MG63 (cell line): ENCODE measurements at places on chromosomes 16 and 17.
A peak's percentile ranks its signal among the peaks of the same experiment; 100 is the strongest.

GRCh38 chr16:88830258-88830657, 18.5 kb upstream of the APRT start:
- DNase-seq = no peak

DNA sequence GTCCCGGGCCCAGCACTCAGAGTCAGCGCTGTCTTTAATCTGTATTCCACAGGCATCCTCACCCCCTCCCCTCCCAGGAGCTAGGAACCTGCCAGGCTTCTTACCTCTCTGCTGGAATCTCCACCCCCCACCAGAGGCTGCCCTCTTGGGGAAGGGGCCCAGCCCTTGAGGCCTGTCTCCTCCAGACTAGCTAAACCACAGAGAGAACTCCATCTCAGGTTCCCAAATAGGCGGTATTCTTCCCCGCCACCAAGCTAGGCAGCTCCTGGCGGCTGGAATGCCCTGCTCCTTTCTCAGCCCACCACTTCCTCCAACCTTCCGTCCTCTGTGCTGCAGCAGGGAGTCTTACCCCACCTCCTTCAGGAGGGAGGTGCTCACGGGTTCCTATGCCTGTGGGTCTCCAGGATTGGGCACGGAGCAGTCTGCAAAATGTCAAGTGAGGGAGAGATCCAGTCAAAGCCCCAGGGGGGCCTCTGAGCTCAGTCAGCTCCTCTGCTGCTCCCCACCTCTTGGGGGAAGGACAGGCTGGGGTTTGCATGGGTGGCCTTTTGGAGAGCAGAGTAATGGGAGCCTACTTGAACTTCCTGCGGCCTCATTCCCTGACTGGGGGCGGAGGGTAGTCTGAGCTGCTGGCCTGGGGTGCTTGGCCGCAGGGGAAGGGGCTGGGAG, 55.7 kb downstream of the SREBF1 start:
- no peak for DNase-seq

DNA sequence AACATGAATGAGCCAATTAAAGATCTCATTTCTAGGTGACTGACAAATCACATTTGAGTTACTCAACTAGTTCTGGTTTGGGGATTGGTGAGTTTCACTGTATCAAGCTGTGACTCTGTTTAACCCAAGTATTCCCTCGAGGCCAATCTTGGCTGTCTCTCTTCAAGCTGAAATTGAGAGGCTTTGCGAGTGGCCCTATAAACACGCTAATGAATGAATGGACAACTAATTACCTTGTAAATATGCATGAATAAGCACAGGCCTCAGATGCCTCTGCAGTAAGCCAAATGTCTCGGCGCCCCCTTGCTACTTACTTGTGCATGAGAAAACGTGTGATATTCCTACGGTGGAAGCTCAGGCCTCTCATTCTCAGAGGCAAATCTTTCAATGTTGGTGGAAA, 450.3 kb upstream of the PSMD7 start:
- DNase-seq = no peak

GRCh38 chr17:56230660-56231059, 77.4 kb downstream of the ANKFN1 start:
- DNase-seq = peak; percentile 25

- no peak for DNase-seq
Measured at GRCh38 chr17:63993368-63993985, 4.7 kb upstream of the PRR29 start.

DNA sequence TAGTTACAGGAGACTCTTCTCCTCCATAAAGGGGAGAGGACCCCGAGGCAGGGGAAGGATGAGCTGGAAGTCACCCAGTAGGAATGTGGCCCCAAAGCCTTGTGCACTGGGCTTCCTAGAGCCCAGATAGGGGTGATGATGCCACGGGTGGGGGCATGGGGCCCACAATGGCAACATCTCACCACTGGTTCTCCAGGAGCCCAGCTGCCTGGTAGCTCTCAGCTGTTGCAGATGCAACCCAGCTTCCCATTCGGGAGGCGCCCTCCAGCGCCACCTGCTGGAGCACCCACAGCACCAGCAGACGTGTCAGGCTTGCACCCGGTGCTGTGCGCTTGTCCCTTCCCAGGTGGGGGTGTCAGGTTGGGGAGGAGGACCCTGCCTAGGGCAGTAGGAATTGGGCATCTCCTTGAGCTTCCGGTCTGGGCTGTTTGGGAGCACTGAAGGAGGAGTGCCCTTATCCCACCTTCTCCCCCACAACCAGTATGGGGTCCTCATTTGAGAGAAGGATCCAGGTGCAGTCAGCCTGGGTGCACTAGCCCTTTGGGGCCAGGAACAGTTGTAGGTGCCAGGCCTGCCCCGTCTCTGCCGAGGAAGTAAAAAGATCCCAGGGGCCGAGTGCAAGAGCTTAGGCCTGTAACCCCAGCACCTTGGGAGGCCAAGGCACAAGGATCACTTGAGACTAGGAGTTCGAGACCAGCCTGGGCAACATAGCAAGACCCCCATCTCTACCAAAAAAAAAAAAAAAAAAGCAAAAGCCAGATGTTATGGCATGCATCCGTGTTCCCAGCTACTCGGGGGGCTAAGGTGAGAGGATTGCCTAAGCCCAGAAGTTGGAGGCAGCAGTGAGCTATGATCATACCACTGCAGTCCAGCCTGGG, 14.4 kb downstream of the CDIPT start:
- peak; percentile 75 for DNase-seq

DNA sequence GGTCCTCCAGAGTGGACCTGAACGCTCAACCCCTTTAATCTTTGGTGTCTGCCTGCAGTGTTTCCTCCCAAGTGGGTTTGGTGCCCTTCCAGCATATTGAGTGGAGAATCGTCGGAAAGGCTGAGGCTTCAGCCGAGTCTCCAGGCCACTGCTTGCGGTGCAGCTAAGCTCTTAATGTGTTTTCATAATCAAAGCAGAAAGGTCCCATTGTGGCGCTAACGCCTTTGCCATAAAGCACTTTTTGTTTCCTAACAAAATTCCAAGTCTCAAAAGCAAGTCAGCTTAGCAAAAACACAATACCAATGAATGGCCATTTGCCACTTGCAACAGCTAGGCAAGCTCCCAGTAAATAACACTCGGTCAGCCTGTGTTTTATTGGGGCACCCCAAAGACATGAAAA, 57.6 kb downstream of the KSR1 start:
- no peak for DNase-seq

DNA sequence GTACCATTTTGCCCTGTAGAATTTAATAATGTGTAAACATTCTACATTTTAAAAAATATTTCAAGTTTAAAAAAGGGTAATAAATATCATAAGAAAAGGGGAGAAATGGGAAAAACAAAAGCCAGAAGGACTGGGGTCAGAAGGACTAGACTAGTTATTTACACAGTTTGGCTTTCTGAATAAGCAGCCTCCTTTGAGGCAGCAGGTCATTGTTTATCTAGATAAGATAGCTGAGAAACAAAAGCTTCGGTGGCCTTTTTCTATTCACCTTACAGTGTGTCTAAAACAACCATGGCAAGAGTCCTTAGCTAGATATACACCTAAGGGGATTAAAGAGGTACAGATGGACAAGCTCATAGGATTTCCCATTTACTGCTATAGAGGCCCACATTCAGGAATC, 396.5 kb upstream of the PMFBP1 start:
- DNase-seq = no peak

DNA sequence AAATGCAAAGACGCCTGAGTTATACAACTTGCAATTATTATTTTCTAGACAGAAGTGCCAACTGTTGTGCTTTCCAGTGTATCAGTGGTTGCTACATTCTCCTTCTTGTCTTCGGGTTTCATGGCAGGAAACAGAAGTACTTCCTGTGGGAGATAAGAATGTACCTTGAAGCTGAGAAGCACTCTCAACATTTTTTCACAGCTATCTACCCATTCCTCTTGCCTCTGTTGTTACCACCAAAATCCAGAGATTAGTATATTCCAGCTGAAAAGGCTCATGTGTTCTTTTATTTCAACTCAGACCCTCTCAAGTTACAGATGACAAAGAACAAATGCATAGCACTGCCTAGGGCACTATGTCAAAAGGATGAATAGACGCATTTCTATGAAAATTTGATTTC, 4.8 kb upstream of the ADAT1 start:
- DNase-seq = no peak

GRCh38 chr16:8718851-8719680, 44.6 kb downstream of the ABAT start:
- no peak for DNase-seq

- DNase-seq = no peak
Measured at GRCh38 chr16:10754941-10755340, 11.3 kb downstream of the NUBP1 start.

DNA sequence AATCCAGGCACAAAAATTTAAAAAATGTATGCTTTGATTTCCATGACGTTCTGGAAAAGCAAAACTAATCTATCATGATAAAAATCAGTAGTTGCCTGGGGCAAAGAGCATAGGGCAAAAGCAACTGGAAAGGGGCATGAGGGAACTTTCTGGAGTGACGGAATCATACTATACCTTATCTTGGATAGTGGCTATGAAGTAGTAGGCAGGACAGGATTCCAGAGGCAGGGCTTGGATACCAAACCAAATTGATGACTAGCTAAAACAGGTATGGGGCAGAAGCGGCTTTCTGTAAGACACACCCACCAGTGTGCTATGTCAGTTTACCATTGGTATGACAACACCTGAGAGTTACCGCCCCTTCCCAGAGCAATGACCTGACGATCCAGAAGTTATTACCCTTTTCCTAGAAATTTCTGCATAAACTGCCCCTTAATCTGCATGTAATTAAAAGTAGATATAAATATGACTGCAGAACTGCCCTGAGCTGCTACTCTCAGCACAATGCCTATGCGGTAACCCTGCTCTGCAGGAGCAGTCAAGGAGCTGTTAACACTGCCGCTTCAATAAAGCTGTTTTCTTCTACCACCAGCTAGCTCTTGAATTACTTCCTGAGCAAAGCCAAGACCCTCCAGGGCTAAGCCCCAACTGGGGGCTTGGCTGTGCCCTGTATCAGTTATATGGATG, 56.7 kb downstream of the CFDP1 start:
- DNase-seq = no peak

- DNase-seq = no peak
Measured at GRCh38 chr16:3825103-3825502, 55.4 kb downstream of the CREBBP start.

DNA sequence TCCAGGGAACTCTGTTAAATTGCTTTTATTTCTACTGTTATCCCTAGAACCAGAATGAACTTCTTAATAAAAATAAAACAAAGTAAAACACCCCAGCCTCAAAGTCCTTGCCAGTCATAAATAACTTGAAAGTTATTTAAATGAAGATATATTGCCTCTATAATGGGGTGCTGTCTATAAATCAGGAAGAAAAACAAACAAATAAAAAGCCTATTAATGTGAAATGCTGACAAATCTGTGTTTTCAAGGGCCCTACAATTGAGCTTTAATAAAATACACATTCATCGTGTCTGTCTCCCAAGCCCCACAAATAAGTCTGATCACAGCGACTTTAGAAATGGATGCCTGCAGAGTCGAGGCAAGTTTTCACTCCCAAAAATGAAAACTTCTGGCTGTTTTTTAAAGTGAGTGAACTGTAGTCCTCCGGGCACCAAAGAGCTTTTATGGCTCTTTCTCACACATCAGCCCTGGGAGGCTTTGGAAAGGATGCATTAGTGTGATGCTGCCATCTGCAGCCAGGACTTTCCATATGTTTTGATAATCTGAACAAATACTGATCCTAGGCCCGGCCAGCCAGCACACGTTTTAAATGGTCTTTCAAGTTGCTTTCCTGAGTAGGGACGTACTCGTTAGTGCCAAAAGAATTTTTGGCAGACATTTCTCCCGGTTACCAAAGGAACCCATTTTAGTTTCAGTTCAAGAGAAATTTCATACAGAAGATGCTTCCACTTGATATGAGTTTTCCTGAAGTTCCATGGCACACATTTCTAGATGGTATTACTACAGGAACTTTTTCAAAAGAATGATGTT, 16.3 kb downstream of the NACA2 start:
- DNase-seq = peak; percentile 40

DNA sequence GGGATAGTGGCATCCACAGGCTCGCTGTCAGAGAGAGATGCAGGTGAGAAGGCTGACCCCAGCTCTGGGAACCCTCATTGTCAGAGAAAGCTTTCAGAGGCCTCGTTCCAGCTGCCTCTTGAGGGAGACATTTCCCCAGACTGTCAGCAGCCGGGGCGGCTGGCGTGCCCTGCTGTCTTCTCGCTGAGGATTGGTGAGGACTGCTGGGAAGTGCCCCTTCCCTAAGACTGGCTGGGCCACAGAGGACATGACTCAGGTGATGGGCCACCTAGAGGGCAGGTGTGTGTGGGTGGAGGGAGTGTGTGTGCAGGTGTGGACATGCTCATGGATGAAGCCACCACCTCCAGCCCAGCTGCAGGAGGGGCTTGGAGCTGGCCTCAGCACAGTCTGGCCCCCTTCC, 25.3 kb downstream of the SPACA3 start:
- no peak for DNase-seq

GRCh38 chr17:46764709-46765401, 53.6 kb downstream of the WNT3 start:
- peak; percentile 53 for DNase-seq

DNA sequence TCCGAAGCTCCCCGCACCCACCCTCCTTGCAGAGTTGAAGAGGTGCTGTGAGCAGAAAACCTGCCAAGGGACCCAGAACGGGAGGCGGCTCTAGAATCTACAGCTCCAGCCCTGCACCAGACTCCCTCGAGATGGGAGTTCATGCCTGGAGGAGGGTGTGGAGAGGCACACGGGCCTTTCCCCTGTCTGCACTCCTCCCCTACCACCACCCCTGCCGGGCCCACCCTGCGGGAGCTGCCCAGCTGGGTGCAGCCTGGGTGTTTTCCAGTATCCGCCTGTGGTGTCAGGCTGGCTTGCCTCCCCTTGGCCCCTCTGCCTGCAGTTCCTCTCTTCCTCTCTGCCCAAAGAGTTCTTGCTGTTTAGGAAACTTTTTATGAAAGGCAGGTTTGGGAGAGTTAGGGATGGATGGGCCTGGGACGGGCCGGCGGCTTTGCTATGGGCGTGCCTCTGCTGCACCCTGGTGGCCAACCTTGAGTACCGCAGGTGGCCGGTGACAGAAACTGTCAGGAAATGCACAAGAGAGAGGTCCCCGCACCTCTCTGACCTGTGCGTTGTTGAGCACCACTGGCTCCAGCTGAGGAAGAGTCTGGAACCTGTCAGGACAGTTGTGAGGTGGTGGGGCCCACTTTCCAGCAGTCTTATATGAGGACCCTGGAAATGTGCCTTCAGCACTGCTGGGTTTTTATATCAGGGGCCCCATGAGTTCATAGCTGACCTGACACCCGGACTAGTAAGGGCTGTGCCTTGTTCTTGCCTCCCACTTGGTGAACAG, 354.1 kb downstream of the SEC14L1 start:
- DNase-seq = peak; percentile 63

DNA sequence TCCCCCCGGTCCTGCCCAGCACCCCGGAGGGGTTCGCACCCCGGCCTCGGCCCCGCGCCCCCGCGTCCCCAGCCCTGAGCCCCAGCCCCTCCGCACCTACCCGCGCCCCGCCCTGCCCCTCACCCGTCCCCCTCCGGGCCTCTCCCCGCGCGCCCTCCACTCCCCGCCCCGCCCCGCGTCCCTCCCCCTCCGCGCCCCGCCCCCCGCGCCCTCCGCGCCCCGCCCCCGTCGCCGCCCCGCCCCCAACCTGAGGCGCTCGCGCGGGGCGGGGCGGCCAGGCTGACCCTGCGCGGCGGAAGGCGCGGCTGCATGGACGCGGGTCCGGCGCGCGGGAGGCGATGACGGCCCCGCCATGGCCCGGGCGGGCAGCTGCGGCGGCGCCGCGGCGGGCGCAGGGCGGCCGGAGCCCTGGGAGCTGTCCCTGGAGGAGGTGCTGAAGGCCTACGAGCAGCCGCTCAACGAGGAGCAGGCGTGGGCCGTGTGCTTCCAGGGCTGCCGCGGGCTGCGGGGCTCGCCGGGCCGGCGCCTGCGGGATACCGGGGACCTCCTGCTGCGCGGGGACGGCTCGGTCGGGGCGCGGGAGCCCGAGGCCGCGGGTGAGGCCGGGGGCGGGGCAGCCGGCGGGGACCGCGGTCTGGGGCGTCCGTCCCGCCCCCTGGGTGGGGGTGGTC, at the start of gene SPIRE2:
Gene SPIRE2 (plus strand): TSS at position 277 of the 671 bp plus-strand sequence. CDS start 76 bp downstream, at position 353.
- DNase-seq = peak; percentile 61
